ENCODE measurements at places on chromosomes 16 and 17. TPM values are rescaled to one million over a fixed set of nuclear protein-coding genes. Genes with fewer than 3 reads are reported as not detected.

TTYH2 gene
- 8.2 TPM for total RNA-seq

GRCh38 chr17:62033317-62033716, 31.8 kb downstream of the MED13 start:
- DNase-seq: no peak

GRCh38 chr16:54630284-54630967, 300.2 kb upstream of the IRX5 start:
- no peak for DNase-seq

MAF gene
- 26.1 TPM for total RNA-seq

DNA sequence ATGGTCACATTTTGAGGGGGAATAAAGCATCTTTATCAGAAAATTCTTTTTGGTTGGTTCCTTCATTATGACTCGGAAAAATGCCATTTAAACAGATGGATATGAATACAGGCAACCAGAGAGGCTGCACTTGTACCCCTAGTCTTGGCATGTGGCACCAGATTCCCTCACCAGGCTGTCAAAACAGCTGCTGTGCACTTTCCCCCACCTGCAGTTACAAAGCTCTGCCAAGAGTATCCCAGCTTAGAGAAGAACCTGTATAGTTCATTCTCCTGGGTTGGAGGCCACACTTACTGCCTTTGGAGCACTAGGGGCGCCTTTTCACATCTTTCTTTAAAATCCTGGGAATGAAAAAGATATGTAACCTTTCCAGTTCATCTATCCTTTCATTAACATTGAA, 190.3 kb downstream of the KIF2B start:
- DNase-seq: no peak

Measured in ureter (tissue), 1 donor.